Caki2 (cell line): ENCODE measurements at places on chromosomes 7 and 10. TPM values are rescaled to one million over a fixed set of nuclear protein-coding genes. Genes with fewer than 3 reads are reported as not detected.

Gene RPEL1
- total RNA-seq: not detected in 2 replicates

GRCh38 chr7:75534727-75535307, 42.7 kb downstream of the SPDYE5 start:
- peak; percentile 85 for DNase-seq

DNA sequence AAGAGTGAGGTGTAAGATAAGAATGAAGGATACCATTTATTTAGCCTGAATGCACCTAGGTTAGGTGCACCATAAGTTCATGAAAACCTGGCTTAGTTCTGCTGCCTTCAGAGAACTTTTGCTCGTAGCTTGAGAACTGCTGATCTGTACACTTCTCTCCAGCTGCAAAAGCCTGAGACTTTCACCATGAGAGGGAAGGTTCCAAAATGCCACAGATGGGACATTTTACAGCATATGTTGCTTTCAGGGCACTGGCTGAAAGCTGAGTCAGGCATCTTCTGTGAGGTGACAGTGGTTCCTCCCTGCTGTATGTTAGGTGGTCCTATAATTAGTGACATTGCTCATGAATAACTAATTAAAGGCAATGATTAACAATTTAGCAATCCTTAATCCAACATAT, 298.3 kb downstream of the GALNT17 start:
- DNase-seq: no peak

GRCh38 chr10:130141460-130141859, 5.3 kb downstream of the GLRX3 start:
- no peak for DNase-seq

Gene SSC4D
- 1.1 and 11.0 TPM in 2 replicates for total RNA-seq

- DNase-seq: no peak
Observed at GRCh38 chr10:113905756-113906155, 51.3 kb downstream of the NHLRC2 start.

Gene PPP1R9A
- 8.2 and 10.8 TPM in 2 replicates for total RNA-seq

Gene TMEM213
- not detected in 2 replicates for total RNA-seq

Gene AGR3
- not detected in 2 replicates for total RNA-seq

GRCh38 chr7:1705856-1706255, 35.8 kb downstream of the ELFN1 start:
- no peak for DNase-seq

- DNase-seq: no peak
Observed at GRCh38 chr10:60291344-60291930, 98.2 kb downstream of the ANK3 start.

- no peak for DNase-seq
Observed at GRCh38 chr7:64849924-64850499, 53.1 kb upstream of the ZNF273 start.

Gene KIAA1549
- 0.58 and 1.6 TPM in 2 replicates for total RNA-seq

Gene COBL
- 0.35 and 1.3 TPM in 2 replicates for total RNA-seq

Gene CLCN1
- total RNA-seq: not detected in 2 replicates

DNA sequence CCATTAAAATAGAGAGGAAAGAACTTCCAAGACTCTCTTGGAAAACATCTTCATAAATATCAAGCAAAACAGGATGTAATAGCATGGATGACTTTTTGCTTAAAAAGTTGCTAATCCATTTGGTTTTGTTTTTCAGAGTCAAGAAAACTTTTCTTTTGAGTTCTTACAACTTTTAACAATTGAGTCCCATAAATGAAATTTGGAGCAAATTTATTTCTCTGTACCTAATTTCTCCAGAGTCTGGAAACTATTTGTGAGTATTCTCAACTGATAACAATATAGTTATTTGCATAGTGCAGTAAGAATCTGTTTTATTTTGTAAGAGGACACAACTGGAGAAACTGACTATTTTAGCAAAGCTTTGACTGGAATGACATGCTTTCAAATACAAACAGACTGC, 606.3 kb upstream of the IGFBP3 start:
- peak; percentile 38 for DNase-seq

GRCh38 chr10:49741108-49741995, 20.8 kb downstream of the OGDHL start:
- no peak for DNase-seq

Gene RNF133
- not detected in 2 replicates for total RNA-seq

DNA sequence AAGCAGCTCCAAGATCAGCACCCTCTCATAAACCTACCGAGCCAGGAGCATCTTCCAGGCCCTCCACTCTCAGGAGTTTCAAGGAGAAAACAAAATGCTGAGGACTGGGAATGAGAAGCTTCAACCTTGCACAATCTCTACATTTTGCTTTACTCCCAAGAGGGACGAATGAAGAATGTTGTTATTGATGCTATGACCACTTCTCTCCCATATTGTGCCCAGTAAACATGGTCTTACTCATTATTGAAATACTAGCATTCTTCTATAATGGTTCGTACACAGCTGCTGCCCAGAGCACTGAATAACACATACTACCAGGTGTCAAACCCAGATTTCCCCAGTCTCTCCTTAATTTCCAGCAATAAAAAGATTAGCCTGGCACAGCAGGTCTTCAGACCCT, 63.4 kb upstream of the BET1 start:
- DNase-seq: no peak

- no peak for DNase-seq
Observed at GRCh38 chr7:81140252-81140651, 221.4 kb upstream of the SEMA3C start.
